Putamen (tissue), 1 donor: ENCODE measurements at places on chromosomes 1 and 21.

- no peak for DNase-seq
Observed at GRCh38 chr1:23470282-23471070, 13.5 kb downstream of the ASAP3 start.

DNA sequence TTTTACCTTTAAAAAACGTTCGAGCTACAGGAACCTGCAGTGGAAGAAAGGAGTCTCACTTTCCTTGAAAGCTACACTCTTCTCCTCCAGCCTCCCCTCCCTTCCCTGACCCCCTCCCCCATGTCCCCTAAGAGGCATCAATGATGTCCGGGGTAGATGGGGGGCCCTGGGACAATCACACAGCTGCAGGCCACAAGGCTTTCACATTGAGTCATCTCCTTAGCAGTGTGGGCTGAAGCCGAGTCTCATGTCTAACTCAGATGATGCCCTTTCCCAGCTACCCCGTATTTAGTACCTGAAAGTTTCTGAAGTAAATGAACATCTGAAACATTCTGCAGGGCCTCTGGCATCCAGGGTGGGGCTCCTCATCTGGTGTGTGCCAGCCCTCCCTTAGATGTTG, 6.3 kb upstream of the GPR25 start:
- DNase-seq, result no peak

DNA sequence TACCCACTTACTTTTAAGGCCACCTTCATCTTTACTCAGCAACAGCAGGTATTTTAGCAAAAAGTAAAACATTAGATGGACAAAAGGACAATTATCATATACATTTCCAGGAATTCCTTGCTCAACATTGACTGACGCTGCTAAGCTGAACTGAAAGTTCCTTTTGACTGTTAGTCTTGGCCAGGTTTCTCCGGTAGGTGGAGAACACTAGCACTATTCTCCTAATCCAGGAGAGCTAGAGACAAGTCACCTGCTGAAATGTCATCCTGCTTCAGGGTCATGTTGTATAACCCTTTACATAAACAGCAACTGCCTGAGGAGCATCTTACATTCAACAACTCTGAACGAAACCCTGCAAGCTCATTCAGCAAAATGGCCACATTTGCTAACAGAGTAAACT, 109.0 kb upstream of the ESRRG start:
- no peak for DNase-seq

GRCh38 chr1:17420391-17420918, 19.0 kb downstream of the RCC2 start:
- DNase-seq, result no peak

GRCh38 chr1:104238991-104239390, 489.3 kb downstream of the AMY1C start:
- no peak for DNase-seq
